ENCODE measurements at places on chromosomes 5 and 9.
A peak's percentile ranks its signal among the peaks of the same experiment; 100 is the strongest.

DNA sequence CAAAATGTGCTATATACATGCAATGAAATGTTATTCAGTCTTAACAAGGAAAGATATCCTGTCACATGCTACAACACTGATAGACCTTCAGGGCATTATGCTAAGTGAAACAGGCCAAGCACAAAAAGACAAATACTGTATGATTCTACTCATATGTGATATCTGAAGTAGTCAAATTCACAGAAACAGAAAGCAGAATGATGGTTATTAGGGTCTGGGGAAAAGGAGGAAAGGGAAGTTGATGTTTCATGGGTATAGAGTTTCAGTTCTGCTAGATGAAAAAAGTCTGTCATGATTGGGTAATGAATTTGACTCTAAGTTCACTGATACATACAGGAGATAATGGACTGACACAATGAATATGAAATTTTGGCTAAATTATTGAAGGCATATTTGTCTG lies 11.2 kb upstream of the RIC1 start:
- no peak for DNase-seq

- DNase-seq: no peak
Observed at GRCh38 chr5:2251751-2252150, 369.0 kb upstream of the IRX4 start.

- DNase-seq: peak; percentile 40
Observed at GRCh38 chr9:121528642-121529041, 29.0 kb upstream of the GGTA1 start.

- DNase-seq: peak; percentile 96
Observed at GRCh38 chr9:18490641-18491370, 16.9 kb downstream of the ADAMTSL1 start.

GRCh38 chr5:28714907-28715698 lies 1676.7 kb upstream of the CDH9 start:
- peak; percentile 2 for DNase-seq

DNA sequence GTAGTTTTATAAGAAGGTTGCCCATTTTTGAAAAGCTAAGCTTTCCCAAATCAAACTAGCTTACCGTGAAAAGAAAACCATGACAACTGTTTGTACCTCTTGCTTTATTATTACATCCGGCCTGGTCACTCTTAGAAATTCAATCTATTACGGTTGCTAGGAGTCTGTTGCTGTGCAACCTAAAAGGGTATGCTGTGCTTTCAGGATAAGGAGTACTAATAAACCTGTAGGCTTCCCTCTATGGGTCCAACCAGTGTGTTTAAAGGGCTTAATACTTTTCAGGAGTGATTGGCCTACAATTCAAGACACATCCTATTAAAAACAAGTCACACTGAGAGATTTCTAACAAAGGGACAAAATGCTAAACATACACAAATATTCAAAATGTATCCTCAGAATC lies 27.1 kb downstream of the RFX3 start:
- DNase-seq: no peak

DNA sequence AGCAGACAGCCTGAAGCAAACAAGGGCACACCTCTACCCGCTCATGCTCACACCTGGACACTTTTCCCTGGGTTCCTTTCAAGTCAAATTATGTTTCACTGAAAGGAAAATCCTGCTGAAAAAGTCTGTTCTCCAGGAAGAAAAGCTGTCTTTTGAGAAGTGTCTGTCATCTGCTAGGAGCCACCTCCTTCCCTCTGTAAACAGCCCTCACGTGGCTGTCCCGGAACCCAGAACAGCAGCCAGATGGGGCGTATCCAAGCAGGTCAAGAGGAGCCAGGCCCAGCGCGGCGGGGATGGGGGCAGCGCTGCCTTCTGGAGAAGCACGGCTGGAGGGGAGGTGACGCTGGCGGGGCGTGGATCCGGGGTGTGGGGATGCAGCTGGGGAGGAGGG lies at the start of gene PNPLA7:
TSS of gene PNPLA7 (minus strand) at position 172 of the 391 bp plus-strand sequence. CDS start 205 bp downstream, outside the sequence.
- DNase-seq: peak; percentile 33

- no peak for DNase-seq
Observed at GRCh38 chr5:120682851-120683250, 218.8 kb downstream of the PRR16 start.

DNA sequence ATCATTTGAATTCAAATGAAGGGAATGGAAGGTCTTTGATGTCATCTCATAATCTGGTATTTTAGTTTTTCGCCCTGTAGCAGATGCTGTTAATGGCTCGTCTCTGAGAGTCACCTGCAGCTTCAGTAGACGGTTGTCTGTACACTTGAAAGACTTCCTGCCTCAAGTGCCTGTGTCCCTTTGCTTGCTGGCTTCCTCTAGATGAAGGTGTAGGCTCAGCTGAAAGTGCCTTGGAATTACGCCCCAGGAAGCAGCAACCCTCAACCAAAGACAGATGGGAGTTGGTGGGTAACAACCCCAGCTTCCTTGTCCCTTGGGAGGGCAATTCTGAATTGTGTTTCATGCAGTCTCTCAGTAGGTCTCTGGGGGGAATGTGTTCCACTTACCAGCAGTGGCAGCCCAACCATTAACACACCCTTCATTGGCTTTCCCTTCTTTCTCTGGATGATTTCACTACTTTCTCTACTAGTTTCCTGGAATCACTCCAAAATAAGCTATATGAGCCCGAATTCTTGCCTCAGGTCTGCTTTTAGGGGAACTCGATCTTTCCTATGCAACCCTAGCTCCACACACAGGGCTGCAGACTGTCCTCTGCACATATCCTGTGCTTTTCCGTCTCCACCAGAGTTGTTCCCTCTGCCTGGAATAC lies 395.6 kb downstream of the DMAC1 start:
- DNase-seq: no peak

GRCh38 chr9:110357505-110357904 lies 19.8 kb upstream of the TXNDC8 start:
- DNase-seq: no peak

DNA sequence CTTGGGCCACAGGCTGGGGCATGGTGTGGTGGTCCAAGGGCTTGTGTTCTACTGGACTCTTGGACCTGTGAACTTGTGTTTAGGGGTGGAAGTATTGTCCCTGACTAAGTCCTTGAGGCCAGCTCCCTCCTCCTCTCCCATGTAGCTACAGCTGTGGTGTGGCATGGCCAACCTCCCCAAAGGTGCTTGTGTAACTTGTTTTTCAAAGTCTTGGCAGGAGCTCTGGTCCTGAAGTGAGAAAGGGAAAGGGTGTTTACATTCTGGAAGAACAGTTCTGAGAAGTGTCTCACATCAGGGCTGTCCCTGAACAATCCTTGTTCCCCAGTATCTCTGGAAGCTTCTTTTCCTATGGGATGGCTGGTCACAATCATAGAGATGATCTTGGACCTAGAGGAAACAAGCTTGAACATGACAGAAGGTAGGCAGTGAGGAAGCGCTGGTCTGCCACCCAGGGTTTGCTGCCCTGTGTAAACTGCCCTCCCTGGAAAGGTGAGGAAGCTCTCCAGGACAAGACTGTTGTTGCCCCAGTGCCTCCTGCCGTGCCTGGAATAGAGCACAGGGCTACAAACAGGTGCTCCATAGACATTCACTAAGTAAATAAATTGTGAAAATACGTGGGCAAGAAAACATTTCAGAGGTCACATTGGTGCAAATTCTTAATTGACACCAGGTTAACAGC lies 64.6 kb upstream of the KLF9 start:
- no peak for DNase-seq

DNA sequence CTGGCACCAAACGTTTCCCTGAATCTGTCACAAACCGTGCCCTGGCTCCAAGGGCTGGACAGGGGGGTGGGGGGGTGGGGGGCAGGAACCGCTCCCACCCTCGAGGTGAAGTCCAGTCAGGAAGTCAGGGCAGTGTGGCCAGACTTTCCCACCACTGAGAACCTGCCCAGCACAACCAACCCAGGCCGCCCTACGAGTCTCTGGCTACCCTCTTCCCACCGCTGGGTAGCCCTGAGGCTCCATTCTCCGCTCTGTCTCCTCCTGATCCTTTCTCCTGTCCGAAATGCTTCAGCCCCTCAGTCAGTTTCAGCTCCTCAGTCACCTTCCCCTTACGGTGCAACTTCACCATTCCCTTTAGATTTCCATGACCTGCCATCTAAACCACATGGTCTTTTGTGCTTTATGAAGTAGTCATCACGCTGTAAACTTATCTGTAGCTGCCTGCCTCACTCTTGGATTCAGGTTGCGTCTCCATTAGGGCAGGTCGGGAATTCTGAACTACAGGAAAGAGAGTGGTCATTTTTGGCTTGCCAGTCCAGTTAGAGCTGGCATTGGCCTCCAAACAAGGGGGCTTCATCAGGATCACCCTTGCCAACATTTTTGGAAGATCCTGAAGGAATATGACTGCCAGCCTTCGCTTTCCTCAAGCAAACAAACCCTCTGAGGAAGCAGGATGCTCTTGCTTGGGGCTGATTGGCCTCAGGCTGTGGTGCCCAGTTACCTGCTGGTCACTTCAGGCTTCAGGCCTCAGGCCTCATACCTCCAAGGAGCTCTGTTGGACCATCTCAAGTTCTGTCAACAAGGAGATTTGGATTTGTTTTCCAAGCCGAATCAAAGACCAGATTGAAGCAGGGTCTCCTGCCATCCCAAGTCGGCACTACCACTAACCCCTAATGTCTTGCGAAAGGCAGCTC lies 794 bp upstream of the DCAF12 start:
- DNase-seq: no peak

DNA sequence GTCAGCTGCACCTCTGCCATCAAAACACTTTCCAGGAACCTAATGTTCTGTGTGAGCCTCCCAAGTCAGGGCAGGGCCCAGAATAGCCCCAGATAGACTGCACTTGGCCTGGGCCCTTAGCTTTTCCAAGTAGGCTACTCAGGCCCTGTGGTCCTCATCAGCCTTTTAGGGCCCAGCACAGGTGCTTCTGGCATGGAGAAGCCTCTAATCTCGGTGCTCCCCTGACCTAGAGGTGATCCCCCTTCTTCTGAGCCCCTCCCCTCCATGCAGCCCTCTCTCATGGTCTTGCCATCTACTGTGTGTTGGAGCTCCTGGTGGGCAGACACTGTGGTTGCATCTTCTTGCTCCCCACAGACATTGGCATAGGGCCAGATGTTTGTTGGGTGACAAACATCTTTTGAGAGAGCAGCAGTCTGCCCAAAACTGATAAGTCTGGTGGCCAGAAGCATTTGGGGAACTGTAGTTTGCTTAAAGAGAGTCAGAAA lies 28.1 kb downstream of the FRMPD1 start:
- DNase-seq: no peak

GRCh38 chr9:137313326-137313936 lies 11.4 kb upstream of the NRARP start:
- no peak for DNase-seq

- no peak for DNase-seq
Observed at GRCh38 chr9:121261107-121261460, 6.9 kb upstream of the GSN start.

GRCh38 chr9:94818178-94818541 lies 91.7 kb downstream of the AOPEP start:
- no peak for DNase-seq

DNA sequence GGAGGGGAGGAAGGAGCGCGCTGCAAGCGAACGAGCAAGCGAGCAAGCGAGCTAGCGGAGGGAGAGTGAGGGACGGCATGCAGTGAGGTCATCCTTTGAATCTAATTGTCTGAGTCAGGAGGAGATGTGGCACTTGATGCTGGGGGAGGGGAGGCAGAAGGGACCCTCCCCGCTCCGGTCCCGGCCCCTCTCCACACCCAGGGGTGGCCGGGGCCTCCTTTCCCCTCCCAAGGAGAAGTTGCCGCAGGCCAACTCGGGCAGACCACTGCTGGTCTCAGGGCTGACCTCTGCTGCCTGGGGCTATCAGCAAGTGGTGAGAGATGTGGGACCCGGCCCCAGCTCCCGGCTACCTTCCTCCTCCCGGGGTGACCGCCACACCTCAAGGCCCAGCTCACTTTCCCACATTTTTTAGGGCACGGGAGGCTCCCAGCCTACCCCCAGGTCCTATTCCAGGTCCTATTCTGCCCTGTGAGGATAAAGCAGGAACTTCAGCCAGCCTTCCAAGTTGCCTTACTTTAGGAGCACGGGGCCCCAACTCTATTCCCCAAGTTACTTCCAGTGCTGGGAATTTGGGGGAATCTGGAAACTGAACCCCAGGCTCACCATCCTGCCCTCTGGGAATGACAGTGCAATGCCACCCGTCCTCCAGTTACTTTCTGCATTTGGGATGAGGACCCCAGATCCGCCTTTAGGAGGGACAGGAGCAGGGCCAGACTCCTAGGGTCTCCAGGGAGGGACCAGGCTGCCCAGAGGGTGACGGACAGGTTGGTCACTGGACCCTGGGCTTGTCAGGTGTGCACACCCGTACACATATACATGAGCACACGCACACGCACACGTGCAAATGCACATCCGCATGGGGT lies 11.1 kb downstream of the CNTFR start:
- DNase-seq: no peak

DNA sequence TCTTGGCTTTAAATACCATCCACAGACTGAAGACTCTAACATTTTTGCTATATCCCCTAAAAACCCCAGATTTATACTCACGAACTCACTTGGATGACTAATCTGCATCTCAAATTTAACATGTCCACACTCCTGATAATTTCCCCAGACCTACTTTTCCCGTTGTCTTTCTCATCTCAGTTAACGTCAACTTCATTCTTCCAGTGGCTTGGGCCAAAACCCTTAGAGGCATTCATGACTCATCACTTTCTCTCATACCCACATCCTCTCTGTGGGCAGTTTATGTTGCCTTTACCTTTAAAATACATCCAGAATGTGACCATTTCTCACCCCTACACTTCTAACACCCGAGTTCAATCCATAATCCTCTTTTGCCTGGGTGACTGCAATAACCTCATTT lies 96.7 kb downstream of the EDIL3 start:
- DNase-seq: peak; percentile 97

- DNase-seq: no peak
Observed at GRCh38 chr9:6689893-6690674, 44.6 kb upstream of the GLDC start.

Measured in NCI-H226 (cell line).